ENCODE measurements at places on chromosomes 12 and 14. TPM values are rescaled to one million over a fixed set of nuclear protein-coding genes. Genes with fewer than 3 reads are reported as not detected.

DNA sequence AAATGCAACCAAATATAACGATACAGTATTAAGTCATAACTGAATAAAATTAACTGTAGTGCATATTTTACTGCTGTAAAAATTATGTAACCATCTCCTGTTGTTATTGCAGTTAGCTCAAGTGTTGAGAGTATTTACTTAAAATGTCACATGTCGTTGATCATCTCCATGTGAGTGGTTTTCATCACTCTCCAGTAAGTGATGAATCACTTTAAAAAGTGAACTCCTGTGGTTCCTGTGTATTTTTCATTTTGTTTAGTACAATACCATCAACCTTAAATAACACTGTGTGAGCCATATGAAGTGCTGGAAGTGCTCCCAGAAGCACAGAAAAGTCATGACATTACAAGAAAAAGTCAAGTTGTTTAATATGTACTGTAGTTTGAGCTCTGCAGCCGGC, 104.7 kb upstream of the SLCO1B1 start:
- DNase-seq = no peak

DNA sequence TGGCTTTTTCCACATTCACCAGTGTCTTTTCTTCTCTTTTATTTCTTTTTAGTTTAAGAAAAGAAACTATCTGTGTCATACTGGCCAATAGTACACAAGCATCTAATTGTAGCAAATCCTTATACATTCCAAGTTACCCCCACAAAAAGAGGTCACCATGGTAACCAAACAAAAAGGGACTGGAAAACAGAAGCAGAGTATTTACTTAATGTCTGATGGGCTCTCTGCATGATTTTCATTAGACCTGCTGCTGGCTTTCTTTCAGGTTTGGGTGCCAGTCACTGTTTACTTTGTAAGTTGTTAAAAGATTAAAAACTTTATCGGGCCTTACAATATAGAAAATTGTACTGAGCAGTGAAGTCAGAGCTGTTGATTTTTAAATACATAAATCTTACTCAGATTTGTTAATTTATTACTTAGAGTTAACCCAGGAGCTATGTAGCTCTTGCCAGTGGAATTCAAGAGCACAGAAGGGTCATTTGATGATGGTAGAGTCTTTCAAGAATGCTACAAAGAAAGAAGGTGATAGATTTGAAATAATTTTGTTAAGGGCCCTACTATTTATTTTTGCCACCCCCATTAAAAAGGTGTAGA, 123.9 kb downstream of the BRMS1L start:
- no peak for DNase-seq

GRCh38 chr12:22577667-22578066, 33.3 kb upstream of the C2CD5 start:
- no peak for DNase-seq

The WDHD1 gene
- total RNA-seq = 37.5 TPM

The SLC6A13 gene
- total RNA-seq = 0.19 TPM

DNA sequence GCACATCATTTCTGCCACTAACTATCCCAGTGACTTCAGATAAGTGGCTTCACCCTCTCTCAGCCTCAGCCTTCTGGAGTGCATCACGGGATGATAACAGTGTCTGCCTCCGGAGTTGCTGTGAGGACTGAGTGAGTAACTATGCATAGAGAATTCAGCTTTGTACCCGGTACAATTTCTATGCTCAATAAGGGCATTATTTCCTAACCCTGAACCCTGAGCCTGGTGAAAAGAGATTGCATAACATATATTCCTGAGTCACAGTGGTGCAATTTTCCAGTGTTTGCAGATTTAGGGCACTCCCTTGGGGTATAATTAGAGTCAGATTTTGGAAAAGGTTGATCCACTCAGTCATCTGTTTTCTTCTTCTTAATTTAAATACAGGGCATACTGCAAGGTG, 181.1 kb downstream of the PTPN11 start:
- DNase-seq = no peak

GRCh38 chr14:78202163-78202562, 32.0 kb downstream of the NRXN3 start:
- no peak for DNase-seq

DNA sequence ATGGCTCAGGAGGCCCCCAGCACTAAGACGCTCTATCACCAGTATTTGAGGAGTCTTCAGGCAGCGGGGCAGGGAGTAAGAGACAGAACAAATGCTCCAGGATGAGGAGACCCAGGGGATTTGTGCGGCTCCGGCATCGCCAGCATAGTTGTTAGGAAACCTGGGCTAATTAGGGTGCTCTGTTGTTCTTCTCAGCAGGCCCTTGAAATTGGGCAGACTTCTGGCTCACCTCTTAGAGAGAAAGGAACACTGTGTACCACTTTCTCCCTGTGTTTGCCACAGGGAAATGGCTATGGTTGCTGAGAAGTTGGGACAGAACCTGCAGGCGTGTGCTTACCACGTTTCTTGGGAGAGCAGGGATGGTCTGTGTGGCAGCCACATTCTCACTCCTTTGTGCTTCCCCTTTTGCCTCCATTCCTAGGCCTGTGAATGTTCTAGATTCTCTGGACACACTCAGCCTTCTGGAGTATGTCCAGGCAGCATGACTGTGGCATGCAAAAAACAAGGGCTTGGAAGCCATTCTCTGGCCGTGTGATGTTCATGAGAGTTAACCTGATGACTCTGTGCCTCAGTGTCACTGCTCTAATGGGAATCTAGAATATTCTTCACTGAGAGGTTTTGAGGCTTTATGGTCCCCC, 109.0 kb downstream of the CHST11 start:
- DNase-seq = no peak

- no peak for DNase-seq
Measured at GRCh38 chr12:92886131-92886530, 43.0 kb downstream of the EEA1 start.

DNA sequence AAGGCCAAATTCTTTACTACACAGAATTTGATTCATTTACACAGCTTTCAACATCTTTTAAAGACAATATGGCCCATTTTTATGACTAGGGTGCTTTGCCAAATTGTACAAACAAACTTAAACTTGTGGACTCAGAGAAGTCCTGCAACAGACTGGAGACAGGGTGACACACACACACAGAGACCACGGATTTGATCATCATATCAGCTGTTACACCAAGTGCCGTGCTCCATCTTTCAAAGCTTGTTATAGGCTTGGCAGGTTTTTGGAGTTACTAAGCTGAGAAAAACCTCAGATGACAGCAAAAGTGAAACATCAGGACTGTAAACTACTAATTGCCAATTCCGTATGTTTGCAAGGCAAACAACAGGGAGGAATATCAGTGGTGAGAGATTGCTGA, 811.7 kb downstream of the GALC start:
- no peak for DNase-seq

DNA sequence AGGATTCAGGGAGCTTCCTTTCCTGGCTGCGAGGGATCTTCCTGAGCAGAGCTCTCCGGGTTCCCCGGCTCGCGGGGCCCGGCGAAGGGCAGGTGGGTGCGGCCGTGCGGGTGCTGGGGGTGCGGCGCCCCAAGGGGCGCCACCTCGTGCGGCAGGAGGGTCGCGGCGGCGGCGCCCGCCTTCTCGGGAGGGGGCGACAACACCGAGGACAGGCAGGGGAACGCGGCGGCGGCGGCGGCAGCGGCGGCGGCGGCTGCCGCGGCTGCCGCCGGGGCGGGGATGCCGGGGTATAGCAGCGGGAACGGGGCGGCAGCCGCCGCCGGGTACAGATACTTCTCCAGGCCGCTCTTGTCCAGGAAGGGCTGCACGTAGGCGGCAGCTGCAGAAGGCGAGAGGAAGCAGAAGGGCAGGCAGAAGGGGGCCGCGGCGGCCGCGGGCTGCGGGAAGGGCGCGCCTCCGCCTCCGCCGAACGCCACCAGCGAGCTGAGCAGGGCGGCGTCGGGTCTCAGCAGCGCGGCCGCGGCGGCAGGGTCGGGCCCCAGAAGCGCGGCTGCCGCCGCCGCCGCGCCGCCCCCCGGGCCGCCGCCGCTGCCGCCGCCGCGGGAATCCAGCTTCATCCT, 2.7 kb downstream of the BHLHE41 start:
- DNase-seq = no peak

GRCh38 chr14:56482310-56482911, 97.2 kb upstream of the TMEM260 start:
- DNase-seq = no peak

- no peak for DNase-seq
Measured at GRCh38 chr14:79916892-79917291, 294.4 kb downstream of the DIO2 start.

The JDP2 gene
- 0.99 TPM for total RNA-seq

The KRT3 gene
- not detected for total RNA-seq

The HAL gene
- total RNA-seq = 0.44 TPM

DNA sequence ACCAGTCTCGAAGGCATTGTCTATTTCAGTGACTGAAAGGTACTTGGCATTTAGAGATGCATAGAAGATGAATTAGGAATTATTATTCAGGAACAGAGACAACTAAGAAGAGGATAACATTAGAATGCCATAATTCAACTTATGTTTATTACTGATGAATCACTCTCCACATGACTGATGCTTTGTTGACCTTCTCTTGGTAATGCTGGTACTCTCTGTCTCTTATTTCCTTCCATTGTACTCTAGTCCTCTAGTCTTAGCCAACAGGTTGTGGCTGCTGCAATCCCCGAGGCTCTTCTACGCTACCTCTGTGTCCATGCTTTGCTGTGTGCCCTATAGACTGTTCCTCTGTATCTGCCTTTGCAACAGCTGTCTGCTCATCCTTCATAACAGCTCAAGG, 652.9 kb downstream of the NRXN3 start:
- no peak for DNase-seq

The SHMT2 gene
- 141 TPM for total RNA-seq
